Activated effector memory CD4-positive, alpha-beta T cell treated with Interleukin-2 at 50 U/mL for 16 hours (primary cell): ENCODE measurements at places on chromosomes 12 and 14.

DNA sequence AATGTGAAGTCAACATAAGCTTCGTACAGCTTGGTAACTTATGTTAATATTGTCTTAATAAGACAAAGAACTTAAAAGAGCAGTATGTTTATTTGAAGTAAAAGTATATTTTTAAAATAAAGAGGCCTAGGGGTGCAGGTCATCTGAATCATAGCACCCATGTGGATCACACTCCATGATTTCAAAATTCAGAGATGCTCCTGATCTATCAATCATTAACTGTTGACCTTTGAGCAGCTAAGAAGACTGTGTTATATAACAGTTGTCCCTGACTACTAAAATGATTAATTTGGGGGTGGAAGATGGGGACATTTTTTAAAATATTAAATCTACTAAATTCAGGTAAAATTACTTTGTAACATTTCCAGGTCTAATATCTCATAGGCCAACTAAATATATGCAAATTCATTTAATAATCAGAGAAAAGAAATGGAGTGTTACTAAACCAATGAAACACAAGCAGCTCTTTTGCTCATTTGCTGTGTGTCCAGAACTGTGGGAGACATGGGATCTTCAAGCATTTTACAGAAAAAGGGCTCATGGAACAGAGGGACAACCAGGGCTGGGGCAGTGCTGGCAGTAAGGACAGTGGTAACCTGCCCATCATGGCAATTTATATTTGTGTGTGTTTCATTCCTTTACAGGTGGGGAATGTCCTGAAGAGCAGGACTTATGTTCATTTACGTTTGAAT, 120.7 kb upstream of the PCED1B start:
- DNase-seq, result no peak

- no peak for DNase-seq
These were observed 954 bp downstream of the HAUS4 start for GRCh38 chr14:22955702-22956569.

DNA sequence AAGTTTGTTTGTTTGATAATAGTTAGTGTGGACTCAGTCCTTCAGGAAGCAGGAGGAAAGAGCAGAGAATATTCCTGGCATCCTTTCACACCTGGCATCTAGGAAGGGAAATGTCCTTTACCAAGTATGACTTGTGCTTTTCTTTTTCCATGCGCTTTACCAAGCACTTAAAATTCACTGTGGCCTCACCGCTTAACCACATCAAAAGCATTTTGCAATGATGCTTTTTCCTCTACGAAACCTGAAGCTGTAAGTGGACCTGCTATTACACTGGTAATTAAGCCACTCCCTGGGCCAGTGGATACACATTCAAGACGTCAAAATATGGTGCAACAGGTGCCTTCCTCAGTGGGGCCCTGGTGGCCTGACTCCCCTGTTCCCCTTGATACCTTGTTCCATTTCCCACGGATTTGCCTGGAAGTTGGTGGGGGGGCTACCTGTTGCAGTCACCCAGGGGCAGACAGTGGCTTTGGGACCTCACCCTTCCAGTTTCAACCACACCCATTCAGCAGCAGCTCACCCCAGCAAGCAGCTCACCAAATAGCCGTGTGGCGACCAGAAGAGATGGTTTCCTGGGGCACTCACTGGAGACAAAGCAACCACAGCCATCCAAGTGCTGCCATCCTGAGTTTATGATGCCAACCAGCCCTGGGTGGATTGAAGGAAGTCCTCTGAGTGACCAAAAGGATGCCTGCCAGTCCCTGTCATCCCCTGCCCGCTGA, 14.2 kb upstream of the FZD10 start:
- no peak for DNase-seq

- no peak for DNase-seq
These were observed 10.0 kb downstream of the BORCS5 start for GRCh38 chr12:12366701-12367481.

DNA sequence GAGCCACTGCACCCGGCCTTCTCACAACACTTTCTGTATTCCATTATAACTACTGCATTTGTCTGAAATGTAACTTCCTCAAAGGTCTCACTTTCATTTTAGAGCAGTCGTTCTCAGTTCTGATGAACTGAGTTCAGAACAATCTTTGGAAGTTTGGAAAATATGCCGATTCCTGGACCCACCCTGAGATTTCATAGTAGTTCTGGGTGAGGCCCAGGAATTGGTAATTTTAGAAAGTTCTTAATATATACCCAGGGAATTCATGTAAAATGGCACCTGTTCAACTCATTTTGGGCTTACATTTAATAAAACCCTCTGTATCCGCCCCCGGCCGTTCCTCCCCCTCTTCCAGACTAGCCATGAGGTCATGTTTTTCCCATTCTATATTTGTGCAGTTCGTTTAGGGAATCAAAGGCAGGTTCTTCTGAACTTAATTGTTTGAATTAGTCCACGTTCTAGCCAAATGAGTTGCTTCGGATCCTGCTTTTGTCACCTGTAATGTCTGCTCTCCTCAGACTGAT, 5.9 kb downstream of the GSG1 start:
- DNase-seq, result no peak

DNA sequence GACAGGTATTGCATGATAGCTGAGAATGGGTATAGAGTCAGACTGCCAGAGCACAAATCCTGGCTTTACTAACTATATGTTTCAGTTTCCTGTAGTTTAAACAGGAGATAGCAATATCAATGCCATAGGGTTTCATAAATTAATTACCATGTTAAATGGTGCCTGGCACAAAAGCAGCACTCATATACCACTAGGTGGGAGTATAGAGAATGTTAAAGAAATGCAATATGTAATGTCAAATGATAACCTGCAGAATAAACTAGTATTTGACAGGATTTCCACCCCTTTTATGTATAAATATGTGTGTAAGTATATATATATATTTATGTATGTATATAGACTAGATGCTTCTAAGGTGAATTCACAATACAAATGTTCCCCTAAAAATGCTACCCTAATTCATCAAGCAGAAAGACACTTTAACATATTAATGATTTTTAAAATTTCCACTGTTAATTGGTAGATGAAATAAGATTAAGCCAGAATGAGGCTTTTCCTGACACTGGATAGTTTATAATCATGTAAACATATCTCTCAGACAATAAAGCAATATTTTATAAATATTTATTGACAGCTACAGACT, 8.6 kb downstream of the WDR89 start:
- no peak for DNase-seq

GRCh38 chr12:92537290-92537960, 165.4 kb upstream of the PLEKHG7 start:
- DNase-seq, result no peak

- no peak for DNase-seq
These were observed 9.4 kb upstream of the OSBPL8 start for GRCh38 chr12:76568888-76569551.

- DNase-seq, result no peak
These were observed 48.0 kb downstream of the PTHLH start for GRCh38 chr12:27924350-27925135.

DNA sequence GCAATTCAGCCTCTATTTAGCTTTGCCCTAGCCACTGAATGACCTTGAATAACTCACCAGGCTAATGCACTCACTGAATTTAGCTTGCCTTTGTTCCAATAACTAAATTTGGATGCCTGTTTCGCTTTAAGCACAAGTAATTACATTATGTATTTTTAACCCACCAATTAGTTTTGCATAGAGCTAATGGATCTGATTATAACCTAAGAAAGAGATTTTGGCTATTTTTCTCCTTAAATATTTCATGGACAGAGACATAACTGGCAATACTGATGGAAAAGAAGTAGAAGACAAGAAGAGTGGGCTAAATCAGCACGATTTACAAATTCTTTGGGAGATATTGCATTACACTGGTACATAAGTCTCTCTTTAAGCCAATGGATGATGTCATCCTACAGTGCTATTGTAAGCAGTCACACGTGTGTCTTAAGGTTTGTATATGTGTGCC, 85.7 kb downstream of the AKAP6 start:
- no peak for DNase-seq

GRCh38 chr12:109121346-109121880, 5.0 kb downstream of the ACACB start:
- DNase-seq, result no peak

- peak; percentile 28 for DNase-seq
These were observed 43.8 kb downstream of the DDHD1 start for GRCh38 chr14:53109105-53110041.

GRCh38 chr12:39815746-39816145, 196.1 kb upstream of the ABCD2 start:
- no peak for DNase-seq

DNA sequence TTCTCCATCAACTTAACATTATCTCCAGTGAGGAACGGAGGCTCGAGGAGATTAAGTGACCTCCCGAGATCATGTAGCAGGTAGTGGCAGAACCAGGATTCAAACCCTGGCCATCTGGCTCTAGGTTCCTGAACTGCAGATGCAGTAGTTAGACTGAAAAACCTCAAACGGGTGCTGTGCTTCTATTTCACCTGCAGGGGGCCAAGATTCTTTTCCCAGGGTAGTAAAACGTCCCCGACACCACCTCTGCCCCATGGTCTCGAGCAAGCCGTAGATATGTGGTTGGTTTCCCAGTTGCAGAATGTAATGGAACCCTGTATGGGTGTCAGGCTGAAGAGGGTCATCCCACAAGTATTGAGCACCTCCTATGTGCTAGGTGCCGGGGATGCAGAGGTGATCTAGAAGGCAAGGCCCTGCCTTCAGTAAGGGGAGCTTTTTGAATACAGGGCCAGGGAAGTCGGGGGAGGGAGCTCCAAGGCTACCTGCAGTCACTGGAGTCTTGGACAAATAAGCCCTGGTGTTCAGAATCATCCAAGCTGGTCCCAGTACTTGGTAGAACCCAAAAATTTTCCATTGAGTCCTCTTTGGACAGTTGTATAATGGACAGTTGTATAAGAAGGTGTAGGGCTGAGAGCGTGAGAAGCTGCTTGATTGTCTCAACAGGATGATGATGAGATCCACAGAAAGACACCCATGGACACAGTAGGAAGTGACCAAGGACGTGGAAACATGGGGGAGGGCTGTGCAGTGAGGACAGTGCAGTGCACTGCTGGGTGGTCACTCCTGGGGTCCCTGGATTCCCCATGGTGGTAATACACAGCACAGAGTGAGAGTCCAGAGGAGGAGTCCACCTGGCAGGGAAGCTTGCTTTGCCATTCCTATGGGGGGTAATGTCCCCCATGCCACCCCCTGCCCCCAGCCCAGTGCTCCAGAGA, 197.2 kb downstream of the CHST11 start:
- no peak for DNase-seq

DNA sequence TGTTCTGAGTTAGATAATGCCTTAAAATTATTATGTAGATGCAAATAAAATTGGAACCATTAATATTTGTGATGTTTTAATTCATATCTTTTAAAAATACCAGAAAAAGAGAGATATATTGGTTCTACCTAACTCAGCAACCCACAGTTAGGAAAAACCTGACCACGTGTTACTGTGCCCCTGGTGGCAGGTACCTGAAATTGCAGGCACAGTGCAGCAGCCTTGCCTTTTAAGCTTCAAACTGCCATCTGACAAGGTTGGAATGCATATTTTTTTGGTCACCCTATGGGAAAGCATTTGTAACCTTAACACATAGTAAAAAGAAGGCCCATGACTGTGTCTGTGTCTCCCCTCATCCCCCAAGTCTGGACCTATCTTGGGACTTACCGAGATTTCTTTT, 109.4 kb upstream of the NOS1 start:
- DNase-seq, result no peak

DNA sequence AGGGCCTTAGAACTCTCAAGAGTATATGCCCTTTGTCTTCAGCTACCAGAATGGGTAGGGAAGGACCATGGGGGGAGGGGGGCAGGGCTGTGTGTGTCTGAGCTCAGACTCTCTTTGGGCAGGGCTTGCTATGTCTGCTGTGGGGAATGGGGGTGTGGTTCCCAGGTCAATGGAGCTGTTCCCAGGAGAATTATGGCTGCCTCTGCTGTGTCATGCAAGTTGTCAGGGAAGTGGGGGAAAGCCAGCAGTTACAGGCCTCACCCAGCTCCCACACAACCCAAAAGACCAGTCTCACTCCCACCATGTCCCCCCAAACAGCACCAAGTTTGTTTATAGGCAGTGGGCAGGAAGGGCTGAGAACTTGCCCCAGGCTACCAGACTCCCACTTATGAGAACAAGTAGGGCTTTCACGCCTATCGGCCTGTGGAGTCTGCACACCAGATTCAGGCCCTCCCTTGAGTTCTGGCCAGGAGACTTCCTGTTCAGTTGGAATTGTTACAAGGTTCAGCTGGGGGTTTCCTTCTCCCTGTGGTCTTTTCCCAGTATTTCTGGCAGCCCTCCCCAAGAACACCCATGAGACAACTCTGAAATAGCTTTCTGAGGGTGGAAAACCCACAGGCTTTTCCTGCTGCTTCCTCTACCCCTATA, 6.1 kb upstream of the SERPINA11 start:
- no peak for DNase-seq

GRCh38 chr12:87930033-87930432, 99.2 kb downstream of the C12orf50 start:
- no peak for DNase-seq

GRCh38 chr12:64646318-64646717, 36.0 kb downstream of the RASSF3 start:
- no peak for DNase-seq

GRCh38 chr14:105072381-105072861, 7.2 kb upstream of the GPR132 start:
- DNase-seq, result no peak

DNA sequence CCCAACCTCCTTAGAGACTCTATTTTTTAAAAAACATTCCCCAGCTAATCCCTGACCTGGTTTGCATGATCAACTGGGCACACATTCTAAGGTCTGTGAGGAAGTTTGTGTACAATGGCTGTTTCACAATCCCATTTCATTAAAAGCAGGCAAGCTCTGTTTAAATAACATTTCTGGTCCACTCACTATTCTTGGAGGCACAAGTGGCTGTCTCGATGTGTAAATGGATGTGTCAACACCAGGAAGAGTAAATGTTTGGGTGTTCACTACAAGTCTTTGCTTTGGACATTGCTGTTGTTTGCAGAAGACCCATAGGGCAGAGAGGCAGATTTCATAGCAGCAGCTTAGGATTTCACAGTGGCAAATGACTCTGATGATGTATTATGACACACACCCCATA, 98.3 kb downstream of the PDZRN4 start:
- no peak for DNase-seq
